ENCODE measurements at places on chromosomes 6 and 20.

- DNase-seq = no peak
Observed at GRCh38 chr6:44809258-44809657, 421.8 kb downstream of the CDC5L start.

- DNase-seq = no peak
Observed at GRCh38 chr6:88626460-88626859, 337.0 kb downstream of the RNGTT start.

DNA sequence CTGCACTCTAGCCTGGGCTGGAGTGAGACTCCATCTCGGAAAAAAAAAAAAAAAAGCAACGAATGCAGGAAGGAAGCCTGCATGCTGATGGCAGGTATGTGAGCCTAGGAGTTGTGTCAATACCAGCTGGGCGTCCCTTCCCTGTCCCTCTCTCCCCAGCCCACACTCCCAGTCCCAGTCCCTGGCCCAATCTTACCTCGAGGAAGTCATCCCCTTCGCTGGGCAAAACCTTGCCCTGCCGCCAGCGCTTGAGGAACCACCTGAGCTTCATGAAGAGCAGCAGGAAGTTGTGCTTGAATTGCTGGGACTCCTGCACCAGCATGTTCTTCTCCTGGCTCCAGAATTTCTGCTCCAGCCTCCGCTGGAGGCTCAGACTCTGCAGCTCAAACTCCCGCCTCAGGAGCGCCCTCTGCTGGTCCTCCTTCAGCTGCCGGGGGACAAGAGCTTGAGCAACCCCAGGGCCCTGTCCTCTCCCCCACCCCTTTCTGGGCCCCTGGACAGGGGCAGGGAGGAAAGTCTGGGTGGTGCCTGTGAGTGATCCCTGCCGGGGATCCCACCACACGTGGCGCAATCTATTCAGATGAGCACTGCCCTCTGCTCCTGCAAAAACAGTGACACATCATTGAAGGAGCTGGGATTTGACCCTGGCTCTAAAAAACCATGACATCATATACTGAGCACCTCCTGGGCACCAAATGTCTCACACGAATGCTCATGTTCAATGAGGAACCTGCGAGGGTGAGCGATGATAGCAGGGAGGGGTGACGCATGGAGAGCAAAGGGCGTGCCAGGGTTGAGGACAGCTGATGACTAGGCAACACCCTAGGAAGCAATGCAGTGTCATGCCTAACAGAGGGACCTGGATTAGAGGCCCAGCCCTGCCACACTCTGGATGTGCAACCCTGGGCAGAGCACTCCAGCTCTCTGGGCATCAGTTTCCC, 35.0 kb upstream of the DSN1 start:
- peak; percentile 64 for DNase-seq

DNA sequence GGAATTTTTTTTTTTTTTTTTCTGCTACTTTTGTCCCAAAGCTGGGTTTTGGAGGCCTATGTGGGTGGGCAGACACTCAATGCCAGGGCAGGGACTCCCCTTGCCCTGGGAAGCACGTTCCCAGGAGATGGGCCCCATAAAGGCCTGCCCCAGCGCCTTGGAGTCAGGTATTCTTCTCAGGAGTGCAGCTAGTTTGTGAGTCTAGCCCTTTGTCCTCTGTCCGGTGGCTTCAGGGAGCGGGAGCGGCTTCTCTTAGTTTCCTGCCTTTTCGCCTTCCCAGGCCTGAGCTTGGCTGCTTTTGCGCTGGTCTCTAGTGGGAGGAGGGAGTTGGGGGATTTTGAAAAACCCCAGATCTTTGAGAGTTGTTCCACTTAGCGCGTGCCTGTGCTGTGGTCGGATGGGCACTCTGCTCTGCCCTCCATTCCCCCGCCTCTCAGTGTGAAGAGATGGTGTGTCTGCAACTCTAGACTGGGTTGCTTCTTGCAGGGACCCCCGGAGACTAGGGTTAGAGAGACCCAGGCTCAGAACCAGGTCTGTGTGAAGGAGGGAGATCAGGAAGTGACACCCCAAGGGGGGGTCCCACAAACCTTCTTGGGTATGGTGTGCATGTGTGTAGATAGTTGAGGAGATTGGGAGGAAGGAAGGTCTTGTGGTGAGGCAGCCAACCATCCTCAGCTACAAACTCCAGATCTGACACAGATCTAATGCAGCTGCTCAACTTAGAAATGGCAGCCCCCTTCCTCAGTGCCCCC, 1.3 kb downstream of the PLCG1 start:
- no peak for DNase-seq

DNA sequence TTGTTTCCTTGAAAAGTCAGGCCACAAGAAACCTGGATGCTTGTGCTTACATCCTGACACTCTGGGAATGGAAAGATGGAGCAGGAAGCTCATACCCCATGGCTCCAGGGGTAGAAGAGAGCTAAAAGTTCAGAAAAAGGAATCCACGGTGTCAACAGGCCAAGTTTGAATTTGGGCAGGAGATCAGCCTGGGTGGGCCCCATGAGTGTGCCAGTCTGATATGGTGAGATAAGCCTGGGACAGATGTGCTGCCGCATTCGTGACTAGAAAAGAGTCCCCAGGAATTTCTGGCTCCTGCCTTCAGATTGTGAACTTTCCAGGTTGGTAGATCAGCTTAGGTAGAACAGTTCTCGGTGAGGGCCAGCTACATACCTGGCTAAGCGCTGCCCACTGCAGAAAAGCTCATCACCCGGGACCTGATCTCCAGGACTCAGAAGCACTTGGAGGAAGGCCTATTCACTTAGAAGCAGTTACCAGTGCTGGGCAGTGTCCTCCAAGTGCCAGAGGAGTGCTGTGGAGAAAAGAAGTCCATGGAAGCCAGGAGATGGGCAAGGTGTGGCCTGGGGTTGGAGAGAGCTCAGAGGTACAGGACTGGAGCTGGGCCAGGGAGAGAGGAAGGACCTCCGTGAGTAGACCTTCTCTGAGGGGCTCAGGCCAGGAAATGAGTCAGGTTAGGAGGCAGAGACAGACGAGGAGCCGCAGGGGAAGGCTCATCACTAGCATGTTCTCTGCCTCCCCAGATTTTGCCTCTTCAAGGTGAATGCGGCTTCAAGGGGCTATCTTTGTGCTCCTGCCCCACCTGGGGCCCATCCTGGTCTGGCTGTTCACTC, at the start of gene TSPO2:
Gene TSPO2, plus strand, starts transcription at position 242 of the 830 bp plus-strand sequence. Its CDS starts 519 bp downstream, at position 761.
- no peak for DNase-seq

- DNase-seq = peak; percentile 86
Observed at GRCh38 chr20:62500237-62500864, 24.6 kb upstream of the GATA5 start.
